Trophoblast cell (in vitro differentiated cells and primary cell): ENCODE measurements at places on chromosomes 1 and 21.
A peak's percentile ranks its signal among the peaks of the same experiment; 100 is the strongest.

- DNase-seq: no peak
Measured at GRCh38 chr1:183414365-183414764, 3.8 kb downstream of the NMNAT2 start.

- no peak for DNase-seq
Measured at GRCh38 chr1:31609514-31610118, 7.9 kb upstream of the HCRTR1 start.

- DNase-seq: no peak
Measured at GRCh38 chr1:225441314-225442122, 13.7 kb upstream of the LBR start.

- DNase-seq: no peak
Measured at GRCh38 chr1:17520473-17521319, 18.8 kb upstream of the ARHGEF10L start.

DNA sequence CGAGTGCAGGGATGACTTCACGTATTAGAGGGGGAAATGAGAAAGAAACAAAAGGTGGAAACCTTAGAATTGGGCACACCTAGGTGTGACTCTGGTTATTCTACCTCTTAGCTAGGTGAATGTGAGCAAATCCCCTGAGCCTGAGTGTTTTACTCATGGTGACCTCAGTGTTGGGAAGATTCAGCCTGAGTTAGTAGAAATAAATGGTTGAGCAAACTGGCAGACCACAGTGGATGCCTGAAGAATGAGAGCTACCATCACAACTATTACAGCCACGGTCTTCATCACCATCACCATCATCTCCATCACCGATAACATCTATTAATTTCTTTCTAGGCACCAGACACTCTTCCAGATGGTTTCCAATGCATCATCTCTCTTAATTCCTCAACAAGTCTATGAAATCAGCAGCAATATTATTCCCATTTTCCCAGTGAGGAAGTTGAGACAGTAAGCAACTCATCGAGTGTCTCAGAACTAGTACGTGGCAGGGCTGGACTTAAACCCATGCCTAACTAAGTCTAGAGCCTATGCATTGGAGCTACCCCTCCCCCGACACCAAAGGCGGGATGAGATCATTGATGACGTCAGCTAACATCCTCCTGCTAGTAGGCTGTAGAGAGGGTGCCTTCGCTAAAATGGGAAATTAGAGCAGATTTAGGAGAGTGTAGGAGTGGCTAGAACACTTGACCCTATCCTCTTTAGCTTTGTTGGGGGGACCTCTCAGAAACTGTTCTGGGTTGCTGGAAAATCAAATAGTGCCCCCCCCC, 7.9 kb upstream of the KAZN start:
- no peak for DNase-seq

GRCh38 chr1:89780721-89781120, 40.1 kb upstream of the LRRC8D start:
- DNase-seq: peak; percentile 80

GRCh38 chr1:172460177-172460576, 16.3 kb upstream of the PIGC start:
- DNase-seq: peak; percentile 74

DNA sequence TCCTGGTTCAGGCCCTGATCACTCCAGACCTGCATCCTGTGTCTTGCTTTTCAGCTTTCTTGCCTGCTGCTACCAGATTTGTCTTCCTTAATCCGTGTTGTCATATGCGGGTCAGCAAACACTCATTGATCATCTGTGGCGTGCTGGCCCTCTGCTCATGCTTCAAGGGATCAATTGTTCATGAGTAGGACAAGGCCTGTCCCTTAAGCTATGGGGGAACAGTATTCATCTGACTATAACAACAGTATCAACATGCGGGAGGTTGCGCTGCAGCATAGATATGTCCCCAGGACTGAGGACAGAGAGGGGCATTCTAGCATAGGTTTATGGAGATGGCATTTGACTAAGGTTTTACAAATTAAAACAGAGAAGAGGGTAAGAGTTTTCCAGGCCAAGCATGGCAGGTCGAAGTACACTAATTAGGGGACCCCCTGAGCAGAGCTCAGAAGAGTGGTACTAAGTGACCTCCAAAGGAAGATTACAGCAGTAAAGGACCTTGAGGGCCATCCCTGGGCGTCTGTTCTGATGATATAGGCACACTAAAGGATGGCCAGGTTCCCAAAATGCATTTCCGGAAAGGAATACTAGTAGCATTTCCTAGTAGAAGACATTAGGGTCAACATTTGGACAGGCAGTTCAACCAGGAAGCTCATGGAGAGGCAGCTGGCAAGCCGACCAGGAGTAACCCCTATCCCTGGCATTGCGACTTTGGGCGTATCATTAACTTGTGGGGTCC, 811 bp upstream of the ZNF672 start:
- DNase-seq: no peak
